NCI-H1930 (cell line): ENCODE measurements at places on chromosomes 3 and 15.

GRCh38 chr3:5140839-5141238, 18.7 kb downstream of the ARL8B start:
- no peak for DNase-seq

DNA sequence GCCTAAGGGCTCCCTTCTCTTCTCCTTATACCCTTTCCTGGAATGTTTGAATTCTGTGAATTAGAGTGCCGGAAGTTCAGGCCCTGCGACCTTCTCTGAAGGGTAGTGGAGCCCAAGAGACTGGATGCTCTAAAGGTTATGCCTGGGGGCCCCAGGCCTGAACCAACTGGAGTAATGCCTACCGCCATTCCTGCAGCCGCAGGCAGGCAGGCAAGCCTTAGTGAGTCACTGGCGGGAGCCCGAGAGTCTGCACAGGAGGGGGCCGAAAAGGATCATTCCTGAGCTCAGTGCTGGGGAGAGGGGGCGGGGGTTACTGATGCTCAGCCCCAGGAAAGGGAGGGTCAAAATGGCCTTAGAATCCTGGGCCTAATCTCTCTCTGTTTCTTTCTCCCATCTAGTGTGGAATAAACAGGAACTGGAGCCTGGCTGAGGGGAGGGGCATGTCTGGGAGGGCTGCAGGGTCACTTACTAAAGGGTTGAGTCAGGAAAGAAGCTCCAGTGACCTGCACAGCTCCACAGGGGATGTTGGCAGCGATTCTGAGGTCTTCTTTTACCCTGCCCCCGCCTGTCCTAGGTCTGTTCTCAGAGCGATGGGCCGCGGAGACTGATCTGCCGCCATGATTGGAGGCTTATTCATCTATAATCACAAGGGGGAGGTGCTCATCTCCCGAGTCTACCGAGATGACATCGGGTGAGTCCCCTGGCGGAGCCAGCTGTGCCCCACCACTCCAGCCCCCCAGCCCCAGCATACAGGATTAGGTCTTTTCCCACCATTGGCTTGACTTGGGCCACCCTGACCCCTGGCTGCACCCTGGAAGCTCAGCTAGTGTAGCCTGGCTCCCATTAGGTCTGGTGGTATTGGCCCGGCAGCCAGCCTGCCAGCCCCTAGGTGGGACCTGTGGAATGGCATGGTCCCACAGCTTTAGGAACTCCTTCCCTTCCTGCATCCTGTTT, 2.0 kb downstream of the AP2M1 start:
- no peak for DNase-seq

DNA sequence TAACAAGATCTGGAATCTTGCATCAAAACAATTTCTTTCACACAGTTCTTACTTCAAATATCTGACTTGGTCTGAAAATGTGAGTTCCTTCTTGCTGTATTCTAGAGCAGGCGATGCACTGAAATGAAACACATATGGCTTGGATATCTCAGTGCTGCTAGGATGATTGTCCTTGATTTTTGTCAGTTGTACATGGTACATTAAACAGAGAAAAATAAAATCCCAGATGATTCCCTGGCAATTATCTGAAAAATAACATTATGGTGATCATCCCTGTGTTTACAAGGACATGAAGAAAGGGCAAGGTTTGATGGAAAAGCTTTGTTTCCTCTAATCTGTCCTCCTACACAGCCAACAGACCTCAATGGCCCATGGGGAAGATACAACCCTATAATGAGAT, 10.6 kb downstream of the LMCD1 start:
- no peak for DNase-seq

- no peak for DNase-seq
Measured at GRCh38 chr3:41065340-41065739, 134.0 kb upstream of the CTNNB1 start.

DNA sequence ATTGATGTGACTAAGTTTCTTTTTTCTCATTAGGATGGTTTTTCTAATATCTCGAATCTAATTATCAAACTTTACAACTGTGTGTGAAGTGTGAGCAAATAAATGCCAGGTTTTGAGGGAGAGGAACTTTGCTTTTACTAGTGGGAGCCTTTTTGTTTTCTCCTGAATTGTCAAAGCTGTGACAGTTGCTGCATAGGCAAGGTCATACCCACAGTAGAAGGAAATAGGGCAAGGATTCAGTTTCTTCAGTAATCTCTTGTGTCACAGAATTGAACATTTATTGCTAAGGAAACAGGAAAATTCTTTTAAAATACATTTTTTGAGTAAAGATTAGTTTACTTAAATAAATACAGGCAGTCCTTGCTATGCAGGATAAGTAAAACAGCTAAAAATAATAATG, 19.5 kb downstream of the GMPS start:
- no peak for DNase-seq

GRCh38 chr3:173380681-173381080, 16.9 kb upstream of the NLGN1 start:
- DNase-seq: no peak

DNA sequence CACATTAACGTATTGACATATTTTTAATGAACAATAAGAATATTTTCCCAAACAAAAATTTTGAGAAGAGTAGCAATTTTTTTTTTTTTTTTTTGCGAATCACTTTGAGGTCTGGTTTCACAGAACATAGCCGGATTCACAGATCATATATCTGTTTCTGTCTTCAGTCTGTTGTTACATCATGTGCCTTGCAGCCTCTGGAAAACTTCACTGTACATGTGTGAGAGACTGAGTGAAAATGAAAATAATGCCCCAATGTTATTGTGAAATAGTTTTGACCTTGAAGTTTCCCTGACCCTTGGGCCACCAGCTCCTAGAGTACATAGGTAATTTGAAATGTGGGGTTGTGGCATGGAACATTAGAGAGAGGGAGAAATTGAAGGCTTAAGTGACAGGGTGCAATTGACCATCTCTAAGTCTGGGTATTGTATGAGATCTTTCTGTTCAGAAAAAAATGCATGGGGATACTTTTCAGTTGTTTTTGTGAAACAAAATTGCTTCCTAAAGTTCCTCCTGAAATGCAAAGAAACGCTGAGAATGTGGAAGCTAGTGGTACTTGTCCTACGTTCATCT, 14.0 kb downstream of the ITPR1 start:
- no peak for DNase-seq

- DNase-seq: no peak
Measured at GRCh38 chr3:40602778-40603385, 78.1 kb downstream of the ZNF621 start.

DNA sequence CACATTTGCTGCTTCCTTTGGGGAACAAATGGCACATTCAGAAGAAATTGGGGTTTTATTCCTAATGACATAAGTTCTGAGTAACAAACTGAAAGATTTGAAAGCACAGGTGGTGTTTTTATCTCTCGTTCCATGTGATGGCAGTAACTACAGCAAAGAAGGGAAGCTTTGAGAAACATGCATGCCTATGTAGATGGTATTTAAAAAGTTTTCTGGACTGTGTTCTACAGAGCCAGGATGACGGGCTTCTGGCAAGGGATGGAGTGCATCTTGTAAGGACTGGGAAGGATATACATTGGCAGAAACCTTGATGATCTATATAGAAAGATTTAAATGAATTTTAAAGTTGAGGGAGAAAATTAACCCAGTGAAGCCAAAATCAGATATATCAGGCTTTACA, 362.2 kb upstream of the ROPN1 start:
- DNase-seq: no peak

- DNase-seq: no peak
Measured at GRCh38 chr3:161558236-161558635, 61.6 kb downstream of the OTOL1 start.

GRCh38 chr3:2921903-2922302, 188.3 kb downstream of the IL5RA start:
- peak; percentile 4 for DNase-seq

DNA sequence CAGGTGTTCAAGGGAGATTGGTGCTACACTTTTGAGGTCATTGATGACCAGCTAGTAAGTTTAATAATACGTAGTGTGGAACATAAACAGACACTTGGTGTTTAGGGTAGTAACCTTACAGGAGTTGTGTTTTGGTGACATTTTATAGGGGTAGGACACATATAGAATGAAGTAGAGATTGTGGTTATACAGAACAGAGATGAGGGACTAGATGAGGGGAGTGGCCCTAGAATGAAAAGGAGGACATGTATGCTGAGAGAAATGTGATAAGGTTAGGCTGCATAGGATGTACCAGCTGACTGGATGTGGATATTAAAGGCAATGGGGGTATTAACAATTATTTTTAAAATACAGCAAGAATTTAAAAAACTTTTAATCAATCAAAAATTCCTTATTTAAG, 8.0 kb downstream of the MBNL1 start:
- DNase-seq: no peak

DNA sequence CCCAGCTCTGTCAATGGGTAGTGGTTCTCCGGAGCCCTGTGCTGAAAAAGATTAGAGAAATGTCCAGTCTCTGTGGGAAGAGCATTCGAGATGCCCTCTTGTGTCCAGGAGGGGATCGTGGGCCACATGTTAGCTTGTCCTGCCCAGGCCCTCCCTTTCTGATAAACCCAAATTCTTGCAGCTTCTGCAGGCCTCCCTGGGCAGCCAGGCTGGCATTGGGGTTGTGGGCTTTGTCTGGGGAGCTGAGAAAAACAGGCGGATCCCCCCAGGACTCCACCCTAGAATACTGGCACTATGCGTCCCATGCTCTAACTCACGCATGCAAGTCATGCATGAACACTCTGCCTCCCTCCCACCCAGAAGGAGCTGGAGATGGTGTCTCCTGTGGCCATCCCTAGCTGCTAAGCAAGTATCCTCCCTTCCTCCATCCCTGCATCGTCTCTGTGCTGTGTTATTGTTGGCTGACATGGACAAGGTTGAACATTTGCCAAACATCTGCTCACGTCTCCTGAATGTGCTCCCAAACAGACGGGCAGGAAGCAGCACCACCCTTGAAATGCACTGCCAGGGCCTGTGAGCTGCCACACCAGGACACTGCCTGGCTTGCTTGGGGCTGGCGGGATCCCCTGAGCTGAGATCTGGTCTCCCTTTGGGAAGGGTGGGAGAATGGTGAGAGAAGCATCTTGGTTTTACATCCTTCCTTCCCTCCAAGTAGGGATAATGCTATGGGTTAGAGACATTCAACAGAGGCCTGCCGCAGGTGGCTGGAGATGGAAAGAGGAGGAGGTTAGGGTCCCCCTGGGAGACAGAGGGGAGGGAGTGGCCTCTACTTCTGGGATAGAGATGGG, 26.5 kb downstream of the CFAP161 start:
- no peak for DNase-seq

DNA sequence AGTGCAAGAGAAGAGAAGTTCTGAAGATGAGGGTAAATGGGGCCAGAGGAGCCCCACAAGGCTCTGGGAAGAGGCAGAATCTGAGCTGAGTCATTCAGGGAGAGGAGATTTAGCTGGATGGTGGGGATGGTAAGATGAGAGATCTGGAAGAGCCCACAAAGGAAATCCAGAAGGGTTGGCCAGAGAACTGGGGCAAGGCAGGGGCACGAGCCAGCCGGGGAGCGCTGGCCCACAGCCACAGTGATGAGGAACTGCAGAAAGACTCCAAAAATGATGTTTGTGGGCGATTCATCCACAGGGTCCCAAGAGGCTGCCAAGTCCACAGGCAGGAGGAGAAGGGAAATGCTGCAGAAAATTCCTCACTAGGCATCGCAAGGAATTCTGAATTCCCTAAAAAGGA, 75.9 kb upstream of the ATP2B2 start:
- no peak for DNase-seq

GRCh38 chr15:98651036-98651481, 2.7 kb downstream of the IGF1R start:
- DNase-seq: no peak

- peak; percentile 73 for DNase-seq
Measured at GRCh38 chr15:78506971-78507830, at the start of gene HYKK. HYKK (plus strand) TSS chr15:78507577; CDS start chr15:78513089, 5,512 bp downstream.

DNA sequence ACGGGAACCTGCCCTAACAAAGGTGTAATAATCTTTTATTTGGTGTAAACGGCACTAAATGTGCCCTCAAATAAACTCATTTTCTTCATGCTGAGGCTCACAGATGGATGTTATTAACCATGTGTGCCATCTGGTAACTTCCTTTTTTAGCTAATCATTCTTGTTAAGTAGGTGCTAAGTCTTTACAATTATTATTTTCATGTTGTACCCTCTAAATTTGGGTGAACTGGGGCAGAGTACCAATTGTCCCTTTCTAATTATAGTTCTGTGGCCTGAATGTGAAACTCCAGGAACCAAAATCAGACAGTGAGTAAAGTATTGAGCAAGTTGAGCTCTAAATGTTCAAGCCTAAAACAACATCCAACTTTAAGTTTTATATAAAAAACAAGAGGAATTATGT, 220.7 kb upstream of the CADM2 start:
- no peak for DNase-seq

DNA sequence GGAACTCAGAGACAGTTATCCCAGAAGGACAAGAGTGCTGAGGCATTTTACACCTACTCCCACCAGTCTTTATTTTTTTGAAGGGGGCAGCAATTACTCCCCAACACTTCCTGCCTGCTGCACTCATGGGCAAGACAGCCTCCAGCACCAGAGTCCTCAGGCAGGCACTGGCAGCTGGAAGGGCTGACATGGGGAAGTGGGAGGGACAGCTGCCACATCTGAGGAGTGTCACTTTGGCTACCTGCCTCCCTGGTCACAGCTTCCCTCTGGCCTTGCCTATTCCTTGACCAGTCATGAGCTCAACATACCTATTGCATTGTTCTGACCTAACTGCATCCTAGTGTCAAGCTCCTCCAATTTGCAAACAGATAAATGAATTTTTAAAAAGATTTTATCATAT, 10.2 kb upstream of the LACTB start:
- no peak for DNase-seq

DNA sequence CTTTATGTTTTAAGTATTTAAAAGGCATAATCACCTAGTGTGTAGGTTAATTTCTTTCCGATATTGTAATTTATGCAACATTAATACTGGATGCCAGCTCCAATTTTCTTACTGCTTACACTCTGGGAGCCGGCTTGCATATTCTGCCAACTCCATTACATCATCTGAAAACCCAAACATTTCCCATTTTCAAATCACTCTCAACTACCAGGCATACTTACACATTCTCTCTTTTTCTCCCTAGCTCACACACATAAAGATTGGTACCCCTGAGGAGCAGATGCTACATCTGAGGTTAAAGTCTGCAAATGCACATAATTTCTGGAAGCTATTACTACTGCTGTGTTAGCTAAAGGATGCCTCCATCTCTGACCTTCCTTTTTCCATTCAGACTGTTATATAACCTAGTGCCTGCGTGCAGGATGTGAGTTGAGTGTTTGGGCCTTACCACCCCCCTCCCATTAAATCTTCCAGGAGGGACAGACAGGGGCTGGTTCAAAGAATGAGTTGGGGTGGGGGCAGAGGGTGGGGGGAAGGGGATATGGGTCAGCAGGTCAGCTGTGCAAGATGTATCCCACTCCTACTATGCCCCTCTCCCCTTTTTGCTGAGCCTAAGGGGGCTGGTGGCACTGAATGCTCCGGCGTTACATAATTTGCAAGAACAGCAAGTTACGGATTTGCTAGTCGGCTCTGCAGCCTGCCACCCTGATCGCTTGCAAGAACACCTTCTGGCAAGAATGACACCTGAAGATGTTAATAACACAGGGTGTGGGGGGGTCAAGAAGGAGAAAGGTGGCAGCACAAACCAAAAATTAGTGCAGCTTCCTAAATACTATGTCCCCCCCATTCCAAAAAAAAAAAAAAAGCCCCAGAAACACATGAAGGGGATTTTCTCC, 2.5 kb downstream of the RORA start:
- DNase-seq: no peak

GRCh38 chr3:10557781-10558373, 52.5 kb upstream of the ATP2B2 start:
- DNase-seq: no peak
